KG1 (cell line): ENCODE measurements at places on chromosomes 4 and X.

DNA sequence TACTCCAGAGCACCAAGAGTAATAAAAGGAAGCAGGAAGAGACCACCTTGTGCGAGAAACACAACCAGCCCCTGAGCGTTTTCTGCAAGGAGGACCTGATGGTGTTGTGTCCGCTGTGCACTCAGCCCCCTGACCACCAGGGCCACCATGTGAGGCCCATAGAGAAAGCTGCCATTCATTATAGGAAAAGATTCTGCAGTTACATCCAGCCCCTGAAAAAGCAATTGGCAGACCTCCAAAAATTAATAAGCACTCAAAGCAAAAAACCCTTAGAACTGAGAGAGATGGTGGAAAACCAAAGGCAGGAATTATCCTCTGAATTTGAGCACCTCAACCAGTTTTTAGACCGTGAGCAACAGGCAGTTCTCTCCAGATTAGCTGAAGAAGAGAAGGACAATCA is 5.7 kb downstream of the TRIM75 start:
- no peak for DNase-seq

DNA sequence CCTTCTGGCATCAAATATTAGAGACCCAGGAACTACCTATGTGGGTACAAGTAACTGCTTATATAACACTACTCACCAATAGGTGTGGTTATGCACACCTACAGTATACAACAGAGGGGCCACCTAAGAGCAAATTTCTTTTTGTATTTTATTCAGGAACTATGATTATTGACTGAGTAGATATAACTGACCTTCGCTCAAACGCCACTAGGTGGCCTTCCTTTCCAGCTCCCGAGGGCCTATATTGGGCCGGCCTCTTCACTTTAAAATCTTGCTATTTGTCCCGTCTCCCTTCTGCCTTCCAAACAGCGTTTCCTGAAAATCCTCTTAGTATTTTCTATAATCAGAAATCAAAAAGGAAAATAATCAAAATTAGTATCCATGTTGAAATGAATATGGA is 19.9 kb upstream of the PABPC5 start:
- no peak for DNase-seq

- no peak for DNase-seq
These were observed 89.9 kb downstream of the PLS3 start for GRCh38 chrX:115650916-115651315.

DNA sequence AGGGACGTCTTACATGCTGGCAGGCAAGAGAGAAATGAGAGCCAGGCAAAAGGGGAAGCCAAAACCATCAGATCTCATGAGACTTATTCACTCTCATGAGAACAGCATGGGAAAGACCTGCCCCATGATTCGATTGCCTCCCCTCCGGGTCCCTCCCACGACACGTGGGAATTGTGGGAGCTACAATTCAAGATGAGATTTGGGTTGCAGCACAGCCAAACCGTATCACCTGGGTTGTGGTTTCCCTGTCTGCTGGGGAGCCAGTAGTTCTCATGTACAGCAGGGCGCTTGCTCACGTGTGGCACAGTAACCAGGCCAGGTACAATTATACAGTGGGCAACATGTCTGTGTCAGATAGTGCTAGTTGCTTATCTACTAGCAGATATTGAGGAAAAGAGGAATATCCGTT is 11.1 kb upstream of the RS1 start:
- DNase-seq, result no peak

- no peak for DNase-seq
These were observed 182.0 kb downstream of the ARHGAP24 start for GRCh38 chr4:85656759-85657505.

DNA sequence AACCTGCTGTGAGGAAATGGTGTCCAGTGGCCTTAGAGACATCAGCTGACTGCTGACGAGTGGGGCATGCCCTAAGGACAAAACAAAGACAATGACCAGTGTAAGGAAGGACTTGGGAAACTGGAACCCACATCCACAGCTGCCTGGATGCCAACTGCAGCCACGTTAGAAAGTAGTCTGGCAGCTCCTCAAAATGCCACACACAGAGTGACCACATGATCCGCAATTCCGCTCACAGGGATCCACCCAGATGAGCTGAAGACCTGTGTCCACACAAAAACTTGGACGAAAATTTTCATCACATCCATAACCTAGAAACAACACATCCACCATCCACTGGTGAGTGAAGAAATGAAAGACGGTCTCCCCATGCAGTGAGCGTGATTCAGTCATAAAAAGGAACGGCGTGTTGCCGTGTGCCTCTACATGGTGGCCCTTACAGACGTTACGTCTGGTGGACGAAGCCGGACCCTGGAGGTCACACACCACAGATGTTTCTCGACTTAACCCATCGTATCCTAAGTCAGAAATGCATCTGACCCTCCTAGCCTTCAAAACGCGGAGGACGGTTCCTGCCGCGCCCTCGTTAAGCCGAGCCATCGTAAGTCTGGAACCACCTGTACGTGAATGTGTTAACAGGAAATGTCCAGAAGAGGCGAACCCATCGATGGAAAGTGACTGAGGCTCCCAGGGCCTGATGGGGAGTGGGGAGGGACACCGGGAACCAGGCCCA is 40.6 kb upstream of the MXD4 start:
- DNase-seq, result no peak

DNA sequence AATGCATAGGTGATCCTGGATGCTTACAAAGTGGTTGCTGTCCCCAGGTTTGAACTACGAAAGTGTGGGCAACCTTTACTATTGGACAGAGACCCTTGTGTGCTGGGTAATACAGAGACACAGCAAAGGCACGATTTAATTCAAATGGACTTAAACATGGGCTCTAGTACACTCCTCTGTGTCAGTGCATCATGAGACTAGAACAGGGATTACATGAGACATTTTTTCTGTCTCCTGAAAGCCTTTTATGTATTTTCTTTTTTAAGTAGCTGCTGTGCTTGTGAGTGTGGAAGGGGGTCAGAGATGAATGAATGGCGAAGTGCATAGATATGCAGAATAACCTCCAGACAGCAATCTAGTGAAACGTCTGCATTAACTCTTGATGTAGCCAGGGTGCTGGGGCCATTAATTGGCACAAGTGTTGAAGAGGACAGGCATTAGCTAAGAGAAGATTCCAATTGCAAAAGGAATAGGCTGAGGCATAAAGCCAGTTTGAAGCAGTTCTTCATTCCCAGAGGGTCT is 218.4 kb downstream of the STIM2 start:
- DNase-seq, result no peak

- no peak for DNase-seq
These were observed 56.2 kb downstream of the SPATA18 start for GRCh38 chr4:52107336-52107735.

GRCh38 chr4:183402771-183403170 is 41.7 kb upstream of the CDKN2AIP start:
- DNase-seq, result no peak

DNA sequence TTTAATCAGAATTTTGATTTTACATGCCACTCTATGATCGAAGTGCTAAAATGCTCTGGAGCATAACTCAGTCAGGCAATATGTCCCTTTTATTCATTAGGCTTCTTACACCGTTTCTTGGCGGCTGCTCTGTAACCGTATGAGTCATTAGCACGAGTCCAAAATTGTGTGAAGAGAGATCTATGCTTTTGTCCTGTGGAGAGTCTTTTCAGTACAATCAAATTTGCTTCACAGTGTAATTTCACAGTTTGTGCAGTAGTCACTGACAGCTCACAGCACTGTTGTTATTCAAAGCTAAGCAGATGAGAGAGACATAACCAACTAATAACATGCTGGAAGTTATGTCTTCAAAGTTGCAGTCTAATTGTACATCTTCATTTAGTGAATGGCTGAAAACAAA is 167.8 kb downstream of the PCDH10 start:
- no peak for DNase-seq

GRCh38 chr4:148415500-148415899 is 26.7 kb downstream of the NR3C2 start:
- no peak for DNase-seq

GRCh38 chr4:184668511-184669114 is 19.1 kb downstream of the PRIMPOL start:
- no peak for DNase-seq

GRCh38 chr4:71074452-71075299 is 81.2 kb downstream of the DCK start:
- DNase-seq, result no peak

- no peak for DNase-seq
These were observed 92.7 kb downstream of the SHISA3 start for GRCh38 chr4:42490015-42490414.

- DNase-seq, result no peak
These were observed 114.5 kb upstream of the SLIT2 start for GRCh38 chr4:20137176-20137575.

DNA sequence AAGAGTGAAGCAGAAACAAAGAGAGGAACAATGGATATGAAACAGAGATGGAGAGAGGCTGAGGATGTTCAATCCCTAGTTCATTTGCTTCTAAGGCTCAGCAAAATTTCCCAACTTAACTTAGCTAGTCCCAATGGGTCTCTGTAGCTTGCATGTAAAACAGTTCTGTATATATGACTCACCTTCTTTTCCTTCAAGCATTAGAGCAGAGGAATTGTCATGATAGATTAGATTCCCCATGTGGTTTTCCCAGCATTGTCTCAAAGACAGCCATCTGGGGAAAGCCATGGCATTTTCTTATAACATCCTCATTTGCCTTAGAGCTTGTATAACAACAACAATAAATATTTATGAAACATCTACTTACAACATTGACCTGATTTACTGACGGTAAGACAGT is 93.9 kb upstream of the GATB start:
- DNase-seq, result no peak

DNA sequence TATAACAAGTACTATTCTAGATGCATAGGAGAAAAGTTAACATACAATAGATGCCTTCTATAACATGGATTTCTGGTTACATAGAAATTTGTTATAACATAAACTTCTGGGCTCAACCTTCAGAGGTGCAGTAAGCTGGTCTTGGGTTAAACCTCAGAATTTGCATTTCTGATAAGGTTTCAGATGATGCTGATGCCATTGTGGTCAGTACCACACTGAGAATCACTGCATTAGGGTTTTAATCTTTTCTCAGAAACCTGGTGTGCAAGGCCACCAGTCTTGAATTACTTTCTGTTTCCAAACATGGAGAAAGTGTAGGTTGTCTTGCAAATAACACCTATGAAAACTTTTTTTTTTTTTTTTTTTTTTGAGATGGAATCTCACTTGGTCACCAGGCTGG is 146.2 kb downstream of the SPOCK3 start:
- no peak for DNase-seq

DNA sequence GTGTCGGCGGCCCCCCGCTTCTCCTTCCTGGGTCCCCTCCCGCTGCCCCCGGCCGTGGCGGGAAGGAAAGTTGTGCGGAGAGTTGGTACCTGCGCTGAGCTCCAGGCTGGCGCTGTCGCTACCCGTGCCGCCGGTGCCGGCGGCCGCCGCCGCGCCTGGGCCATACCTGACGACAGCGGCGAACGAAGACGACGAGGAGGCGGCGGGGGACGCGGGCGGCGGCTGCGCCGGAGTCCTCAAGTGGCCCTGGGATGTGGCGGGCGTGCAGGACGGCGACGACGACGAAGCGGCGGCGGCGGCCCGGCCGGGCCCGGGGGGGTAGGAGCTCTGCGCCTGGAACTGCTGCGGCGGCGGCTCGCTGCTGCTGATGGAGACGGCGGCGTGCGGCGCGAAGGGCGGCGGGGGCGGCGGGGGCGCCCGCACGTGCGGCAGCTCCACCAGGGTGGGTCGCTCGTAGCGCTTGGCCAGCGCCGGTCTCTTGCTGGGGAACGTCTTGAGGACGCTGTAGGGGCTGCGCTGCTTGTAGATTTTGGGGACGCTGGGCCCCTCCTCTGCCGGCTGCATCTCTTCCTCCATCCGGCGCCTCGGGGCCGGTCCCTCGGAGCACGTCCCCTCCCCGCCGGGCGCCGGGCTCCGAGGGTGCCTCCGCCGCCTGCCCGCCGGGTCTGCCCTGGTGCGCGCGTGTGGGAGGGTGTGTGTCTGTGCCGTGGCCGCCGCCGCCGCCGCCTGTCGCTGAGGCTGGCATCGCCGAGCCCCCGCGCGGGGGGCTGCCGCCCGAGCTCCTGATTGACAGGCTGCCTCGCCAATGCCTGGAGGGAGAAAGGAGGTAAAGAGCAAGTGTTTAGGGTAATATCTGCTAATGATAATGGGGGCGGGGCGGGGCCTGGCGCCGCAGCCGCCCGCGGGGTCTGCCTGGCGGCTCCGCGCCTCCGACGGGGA is 618 bp downstream of the BEND4 start:
- peak; percentile 75 for DNase-seq

- DNase-seq, result no peak
These were observed 708.9 kb downstream of the IL1RAPL1 start for GRCh38 chrX:29295987-29296680.

DNA sequence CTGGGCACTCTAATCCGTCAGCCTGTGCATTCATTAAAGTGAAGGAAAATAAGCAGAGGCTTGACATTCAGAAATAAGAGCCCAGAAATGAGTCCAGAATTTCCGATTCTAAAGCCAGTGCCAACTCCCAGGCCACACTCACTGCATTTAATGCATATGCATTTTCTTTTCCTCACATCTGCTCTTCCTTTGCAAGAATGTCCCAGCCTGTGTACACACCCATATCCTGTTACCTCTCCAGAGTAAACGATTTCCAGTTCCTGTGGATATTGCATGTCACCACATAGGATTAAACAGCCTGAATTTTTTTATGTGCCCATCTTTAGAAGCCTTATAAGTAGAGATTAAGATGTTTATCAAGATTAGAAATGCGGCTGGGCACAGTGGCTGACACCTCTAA is 27.5 kb downstream of the ARX start:
- no peak for DNase-seq

DNA sequence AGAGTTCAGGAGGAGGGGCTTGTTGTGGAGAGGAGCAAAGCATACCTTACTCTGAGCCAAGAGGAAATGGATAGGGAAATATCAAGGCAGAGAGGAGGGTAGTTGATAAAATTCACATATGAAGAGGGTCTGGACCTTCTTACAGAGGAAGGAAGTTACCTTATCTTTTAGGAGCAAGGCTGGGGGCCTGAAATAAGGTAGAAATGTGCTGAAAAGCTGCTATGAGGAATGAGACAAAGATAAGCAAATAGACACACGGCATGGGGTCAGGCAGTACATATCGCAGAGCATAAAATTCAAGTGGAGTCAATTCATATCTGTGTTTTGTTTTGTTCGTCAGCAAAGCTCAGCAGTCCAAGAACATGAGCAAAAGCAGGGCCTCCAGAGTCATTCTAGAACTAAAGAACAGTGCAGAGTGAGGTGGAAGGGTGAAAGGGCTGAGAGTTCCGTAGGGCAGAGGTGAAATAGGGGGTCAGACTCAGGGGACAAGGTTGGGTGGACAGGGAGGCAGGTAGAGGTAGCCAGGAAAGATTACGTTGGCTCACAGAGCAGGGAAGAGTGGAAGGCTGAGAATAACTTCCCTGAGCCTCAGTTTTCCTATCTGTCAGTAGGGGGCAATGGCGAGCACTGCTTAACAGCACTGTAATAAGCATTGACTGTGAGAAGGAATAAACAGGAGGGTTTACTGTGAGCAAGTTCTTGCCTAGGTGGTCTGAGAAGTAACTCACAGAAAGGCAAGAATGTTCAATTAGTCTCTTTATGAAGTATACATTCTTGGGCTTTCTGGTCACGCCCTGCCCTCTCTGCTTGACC is 9.2 kb downstream of the VSIG4 start:
- no peak for DNase-seq

GRCh38 chr4:1668488-1668840 is 15.6 kb downstream of the FAM53A start:
- no peak for DNase-seq

- DNase-seq, result no peak
These were observed 60.4 kb upstream of the TAF9B start for GRCh38 chrX:78199851-78200250.
